ENCODE measurements at places on chromosomes 7 and 10.

GRCh38 chr7:147586526-147586925 is 1004.0 kb upstream of the C7orf33 start:
- DNase-seq = no peak

DNA sequence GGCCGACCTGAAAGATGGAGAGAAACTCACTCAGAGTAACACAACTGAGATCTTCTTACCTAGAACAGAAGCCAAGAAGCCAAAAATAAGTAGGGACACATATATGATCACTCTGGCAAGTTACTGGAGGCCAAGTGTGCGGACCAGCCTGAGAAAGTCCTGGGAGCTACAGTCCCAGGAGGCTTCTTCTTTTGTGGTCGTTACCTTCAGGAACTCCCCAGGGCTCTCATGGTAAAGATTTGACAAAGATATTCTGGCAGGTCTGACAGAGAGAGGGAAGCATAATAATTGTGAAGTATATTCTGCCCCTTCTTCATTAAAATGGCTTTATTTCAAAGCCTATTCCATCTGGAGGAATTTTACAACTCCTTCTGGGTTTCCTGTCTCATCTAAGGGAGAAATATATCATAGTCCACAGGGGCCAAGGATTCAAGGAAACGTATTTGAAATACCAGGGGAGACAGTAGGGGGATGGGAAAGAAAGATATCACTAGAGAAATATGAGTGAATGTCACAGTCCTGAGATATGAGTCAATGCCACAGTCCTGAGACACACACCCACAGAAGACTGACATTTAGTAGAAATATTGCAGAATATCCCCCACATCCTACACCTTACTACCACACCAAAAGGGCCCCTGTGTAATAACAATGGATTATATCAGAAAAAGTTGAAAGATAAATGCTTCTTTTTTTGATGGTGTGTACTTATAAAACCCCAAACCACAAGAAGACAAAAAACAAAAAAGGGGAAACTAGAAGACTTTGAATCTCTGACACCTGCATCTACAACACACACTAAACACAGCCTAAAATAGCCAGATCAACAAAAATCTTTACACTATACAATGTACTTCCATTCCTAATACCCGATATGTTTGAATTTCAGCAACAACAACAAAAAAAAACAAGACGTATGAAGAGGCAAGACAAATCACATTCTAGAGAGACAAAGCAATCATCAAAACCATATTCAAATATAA is 594.2 kb upstream of the NRG3 start:
- DNase-seq = no peak

DNA sequence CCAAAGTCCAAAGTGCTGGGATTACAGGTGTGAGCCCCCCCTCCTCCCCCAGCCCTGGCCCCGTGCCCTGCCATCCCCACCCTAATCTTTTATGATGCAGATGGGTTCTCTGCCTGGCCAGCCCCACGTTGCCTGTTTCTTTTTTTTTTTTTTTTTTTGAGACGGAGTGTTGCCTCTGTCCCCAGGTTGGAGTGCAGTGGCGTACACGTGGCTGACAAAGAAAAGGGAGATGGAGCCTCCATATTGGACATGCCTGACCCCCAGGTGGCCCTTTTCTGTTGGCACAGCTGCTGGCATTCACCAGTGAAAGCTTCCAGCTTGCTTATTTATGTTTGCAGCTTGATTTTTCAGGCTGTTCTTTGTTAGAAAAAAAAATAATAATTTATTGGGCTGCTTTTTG is 235.3 kb downstream of the CCDC3 start:
- no peak for DNase-seq

DNA sequence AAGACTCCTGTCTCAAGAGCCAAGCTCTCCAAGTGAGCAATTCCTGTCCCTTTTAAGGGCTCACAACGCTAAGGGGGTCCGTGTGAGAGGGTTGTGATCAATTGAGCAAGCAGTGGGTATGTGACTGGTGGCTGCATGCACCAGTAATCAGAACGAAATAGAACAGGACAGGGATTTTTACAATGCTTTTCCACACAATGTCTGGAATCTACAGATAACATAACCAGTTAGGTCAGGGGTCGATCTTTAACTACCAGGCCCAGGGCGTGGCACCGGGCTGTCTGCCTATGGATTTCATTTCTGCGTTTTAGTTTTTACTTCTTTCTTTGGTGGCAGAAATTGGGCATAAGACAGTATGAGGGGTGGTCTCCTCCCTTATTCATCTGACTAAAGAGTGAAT is 54.9 kb upstream of the SP4 start:
- DNase-seq = no peak

- DNase-seq = no peak
Observed at GRCh38 chr7:28157831-28158416, 22.7 kb downstream of the JAZF1 start.

DNA sequence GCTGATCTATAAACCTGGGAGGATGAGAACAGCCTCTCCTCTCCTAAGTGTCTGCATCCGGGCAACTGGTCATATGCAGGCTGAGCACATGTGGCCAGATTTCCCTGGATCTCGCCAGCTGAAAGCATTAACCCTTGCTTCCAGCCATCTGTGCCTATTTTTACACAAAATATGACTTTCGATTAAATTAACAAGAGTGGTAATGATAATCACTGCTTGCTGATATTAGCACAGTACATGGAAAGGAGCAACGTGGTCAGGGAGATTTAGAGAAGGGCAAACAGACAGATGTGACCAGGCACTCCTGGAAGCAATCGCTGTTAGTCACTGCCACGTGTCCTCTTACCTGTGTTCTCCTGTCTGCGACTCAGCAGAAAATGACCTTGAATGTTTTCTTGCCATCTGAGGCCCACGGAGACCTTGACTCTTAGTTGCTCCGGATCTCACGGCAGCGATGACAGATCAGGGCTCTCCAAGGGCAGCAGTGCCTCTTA is 59.5 kb upstream of the NPTX2 start:
- DNase-seq = no peak

DNA sequence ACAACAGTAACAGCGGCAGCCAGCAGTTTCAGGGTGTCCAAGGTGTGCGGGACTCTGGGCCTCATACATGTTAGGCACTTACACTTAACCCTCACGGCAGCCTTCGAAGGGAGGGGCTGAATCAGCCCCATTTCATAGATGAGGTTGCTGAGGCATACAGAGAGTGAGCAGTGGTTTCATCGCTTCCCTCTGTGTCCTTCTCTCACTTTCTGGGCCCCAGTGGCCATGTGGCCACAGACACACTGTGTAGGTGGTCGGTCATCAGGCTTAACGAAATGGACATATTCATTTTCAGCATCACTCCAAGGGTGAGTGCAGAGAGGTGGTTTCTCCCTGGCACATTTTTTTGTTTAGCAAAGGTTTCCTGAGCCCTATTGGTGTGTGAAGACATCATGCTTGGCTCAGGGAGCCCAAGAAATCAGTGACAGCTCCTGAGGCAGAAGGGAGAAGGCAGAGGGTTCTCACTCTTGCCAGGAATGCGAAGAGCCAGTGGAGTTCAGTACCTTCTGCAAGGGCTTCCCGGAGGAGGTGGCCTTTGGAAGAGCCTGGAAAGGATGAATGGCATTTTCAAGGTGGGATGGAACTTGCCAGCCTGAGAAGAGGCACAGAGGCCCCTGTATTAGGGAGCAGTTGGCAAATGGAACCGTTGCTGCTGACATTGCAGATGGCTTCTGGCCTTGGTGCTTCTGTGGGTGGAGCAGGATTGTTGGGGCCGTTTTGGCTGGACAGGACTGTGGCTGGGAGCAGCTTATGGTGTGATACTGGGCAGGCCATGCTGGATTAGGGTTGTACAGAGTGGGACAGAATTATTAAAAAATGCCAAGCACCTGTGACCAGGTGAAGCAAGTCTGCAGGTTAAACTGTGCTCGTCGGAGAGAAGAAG is 61.7 kb upstream of the PPIF start:
- peak; percentile 13 for DNase-seq

DNA sequence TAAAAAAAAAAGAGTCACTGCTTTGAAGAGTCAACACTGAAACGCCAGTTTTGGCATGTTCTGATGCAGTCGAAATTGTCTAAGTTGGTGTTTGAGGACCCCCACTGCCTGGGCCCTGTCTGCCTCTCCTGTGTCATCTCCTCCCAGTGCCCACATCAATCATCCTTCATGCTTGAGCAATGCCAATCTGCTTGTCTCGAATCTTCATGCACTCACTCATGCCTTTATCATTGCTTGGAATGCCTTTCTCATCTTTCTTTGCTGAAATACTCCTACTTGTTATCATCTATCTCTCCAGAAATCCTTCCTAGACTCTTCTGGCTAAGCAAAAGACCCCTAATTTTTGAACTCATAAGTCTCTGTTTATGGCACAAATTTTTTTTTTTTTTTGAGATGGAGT is 42.1 kb upstream of the PLPP4 start:
- DNase-seq = no peak

DNA sequence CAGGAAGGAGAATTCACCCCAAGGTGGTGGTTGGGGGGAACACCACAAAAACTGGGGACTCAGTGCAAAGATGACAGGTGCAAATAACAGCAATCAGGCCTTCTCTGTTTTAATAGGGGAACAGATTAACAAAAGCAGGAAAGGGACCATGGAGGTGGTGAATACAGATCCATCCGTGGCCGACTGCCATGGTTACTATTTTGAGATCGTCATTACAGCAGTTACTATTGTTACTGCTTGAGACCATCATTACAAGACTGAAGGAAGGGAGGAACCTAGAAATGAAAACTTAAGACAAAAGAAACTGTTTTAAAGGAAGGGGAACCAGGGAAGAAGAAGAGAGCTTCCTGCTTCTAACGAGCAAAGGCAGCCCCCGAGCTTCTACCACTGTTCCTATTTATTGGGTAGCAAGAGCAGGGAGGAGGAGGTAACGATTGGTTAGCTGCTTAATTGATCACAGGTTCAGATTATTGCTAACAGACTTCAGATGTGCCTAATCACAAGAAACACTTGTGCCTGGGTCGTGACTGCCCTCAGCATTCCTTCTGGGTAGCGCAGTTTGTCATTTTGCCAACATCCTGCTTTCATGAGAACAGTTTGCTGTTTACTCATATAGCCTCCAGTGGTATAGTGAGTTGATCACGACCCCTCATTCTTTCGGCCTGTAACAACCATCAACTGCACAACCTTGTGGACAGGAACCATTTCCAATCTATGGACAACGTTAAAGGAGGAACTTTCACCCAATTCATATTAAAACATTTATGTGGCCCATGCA is 216.3 kb downstream of the CHCHD3 start:
- DNase-seq = no peak

DNA sequence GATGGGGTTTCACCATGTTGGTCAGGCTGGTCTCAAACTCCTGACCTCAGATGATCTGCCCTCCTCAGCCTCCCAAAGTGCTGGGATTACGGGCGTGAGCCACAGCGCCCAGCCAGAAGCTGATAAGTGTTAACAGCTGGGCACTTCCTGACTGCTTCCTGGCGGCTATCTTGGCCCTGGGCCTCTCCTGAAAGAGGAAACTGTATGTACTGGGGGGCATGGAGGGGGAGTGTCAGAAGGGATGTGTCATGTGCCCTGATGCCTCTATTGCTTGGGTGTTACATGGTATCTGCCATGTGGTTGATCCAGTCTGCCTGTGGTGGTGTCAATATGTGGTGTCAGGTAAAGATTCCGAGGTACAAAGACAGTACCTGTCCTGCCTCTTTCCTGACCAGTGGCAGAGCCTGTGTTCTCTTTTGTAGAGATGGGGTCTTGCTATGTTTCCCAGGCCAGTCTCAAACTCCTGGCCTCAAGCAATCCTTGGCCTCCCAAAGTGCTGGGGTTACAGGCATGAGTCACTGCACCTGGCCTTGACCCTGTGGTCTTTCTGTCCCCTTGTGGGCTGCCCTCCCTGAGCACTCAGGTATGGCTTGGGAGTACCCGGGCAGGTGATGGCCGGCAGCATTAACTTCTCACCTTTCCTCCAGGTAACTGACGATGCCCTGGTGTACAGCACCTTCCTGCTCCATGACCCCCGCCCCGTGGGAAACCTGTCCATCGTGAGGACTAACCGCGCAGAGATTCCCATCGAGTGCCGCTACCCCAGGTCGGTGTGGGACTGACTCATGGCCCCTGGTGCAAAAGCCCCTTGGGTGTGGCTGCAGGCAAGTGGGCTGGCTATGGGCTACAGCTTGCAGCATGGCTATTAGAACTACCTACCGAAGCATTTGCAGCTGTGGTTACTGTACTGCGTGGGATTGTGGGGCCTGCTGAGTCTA is 4.4 kb downstream of the ZP3 start:
- no peak for DNase-seq

DNA sequence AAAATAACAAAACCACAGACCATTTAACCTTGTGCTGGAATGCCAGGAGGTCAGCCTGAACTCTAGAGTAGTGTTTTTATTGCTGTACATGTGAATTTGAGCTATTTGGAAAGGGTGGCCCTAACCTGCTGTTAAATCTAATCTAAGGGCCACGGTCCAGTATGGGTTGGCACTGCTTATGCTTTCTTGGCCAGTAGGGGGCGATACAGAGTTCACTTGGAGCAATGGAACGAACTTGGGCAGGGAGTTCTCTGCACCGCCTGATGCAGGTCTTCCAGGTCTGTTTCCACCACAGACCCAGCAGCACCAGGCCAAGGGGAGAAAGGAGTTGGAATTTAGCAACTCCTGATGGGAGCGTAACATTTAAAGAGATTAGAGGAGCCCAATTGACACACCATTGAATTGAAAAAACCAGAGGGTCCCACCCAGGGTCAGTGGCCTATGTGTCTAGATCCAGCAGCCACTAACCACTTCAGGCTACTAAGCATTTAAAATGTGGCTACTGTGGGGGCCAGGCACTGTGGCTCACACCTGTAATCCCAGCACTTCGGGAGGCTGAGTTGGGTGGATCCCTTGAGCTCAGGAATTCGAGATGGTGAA is 75.7 kb upstream of the EFCAB10 start:
- DNase-seq = peak; percentile 61

GRCh38 chr7:35720849-35721248 is 25.9 kb upstream of the HERPUD2 start:
- no peak for DNase-seq

DNA sequence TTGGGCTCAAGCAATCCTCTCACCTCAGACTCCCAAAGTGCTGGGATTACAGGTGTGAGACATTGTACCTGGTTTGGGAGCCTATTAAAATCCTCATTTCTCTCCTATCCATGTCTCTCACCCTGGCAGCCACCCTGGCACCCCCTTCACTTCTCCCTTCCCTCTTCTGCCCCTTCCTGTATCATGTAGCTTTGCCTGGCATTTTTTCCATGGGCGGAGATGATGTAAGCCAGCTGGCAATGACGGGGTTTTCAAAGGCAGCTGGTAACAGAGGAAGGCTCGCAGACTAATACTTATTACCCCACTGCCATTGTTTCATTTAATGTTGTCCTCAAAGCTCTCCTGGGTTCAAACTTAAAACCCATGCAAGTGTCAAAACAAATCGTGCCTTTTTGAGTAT is 61.9 kb downstream of the RGS10 start:
- DNase-seq = no peak

Data from T-cell (primary cell).